ENCODE measurements at places on chromosomes 3 and 15. TPM values are rescaled to one million over a fixed set of nuclear protein-coding genes. Genes with fewer than 3 reads are reported as not detected.

Gene PFN2
- total RNA-seq = 97.1 TPM

Gene ADGRG7
- total RNA-seq = not detected

Gene HYAL1
- 0.14 TPM for total RNA-seq

Gene CCK
- total RNA-seq = 0.42 TPM

Gene MCF2L2
- total RNA-seq = 0.84 TPM

Gene CCDC54
- not detected for total RNA-seq

Gene CYP8B1
- not detected for total RNA-seq

Gene SEMA5B
- 0.21 TPM for total RNA-seq

Gene TM4SF1
- total RNA-seq = 43.0 TPM

Gene GXYLT2
- total RNA-seq = 9.3 TPM

Gene CHCHD6
- 30.1 TPM for total RNA-seq

Gene CYP1A2
- not detected for total RNA-seq

Gene GRM7
- total RNA-seq = 0.62 TPM

GRCh38 chr3:54071601-54072000, 50.8 kb upstream of the CACNA2D3 start:
- DNase-seq = no peak

DNA sequence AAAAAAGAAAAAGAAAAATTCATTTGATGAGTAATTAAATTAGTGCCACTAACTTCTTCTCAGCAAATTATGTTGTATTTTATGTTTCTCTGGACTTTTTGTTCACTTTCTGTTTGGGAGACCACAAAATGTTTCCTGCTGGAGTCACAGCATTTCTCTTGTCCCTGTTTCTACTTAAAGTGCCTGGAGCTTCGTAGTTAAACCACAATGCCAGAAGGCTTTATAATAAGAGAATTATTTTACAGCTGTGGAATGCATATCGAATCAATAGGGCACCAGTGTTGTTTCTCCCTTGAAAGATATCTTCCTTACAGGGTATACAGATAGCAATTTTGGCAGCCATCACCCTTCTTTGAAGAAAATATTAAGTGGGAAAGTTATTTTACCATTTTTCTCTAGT, 3.2 kb downstream of the DTWD1 start:
- no peak for DNase-seq

- no peak for DNase-seq
Observed at GRCh38 chr3:110932567-110932966, 139.0 kb upstream of the NECTIN3 start.

DNA sequence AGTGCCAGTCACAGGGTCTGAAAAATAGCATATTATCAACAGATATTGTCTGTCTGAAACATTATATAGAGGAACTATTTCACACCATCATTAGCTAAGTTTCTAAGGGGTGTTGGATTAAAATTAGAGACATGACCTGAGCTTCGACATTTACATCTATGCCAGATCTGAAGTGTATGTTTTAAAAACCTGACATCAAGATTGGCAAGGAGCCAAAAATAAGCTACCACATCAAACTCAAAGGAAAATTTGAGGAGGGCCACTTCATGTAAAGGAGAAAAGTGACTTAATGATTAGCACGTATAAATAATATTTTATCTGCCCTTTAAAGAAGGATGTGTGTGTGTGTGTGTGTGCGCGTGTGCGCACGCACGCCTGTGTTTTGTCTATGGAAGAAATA, 752.0 kb upstream of the GRM7 start:
- DNase-seq = no peak

GRCh38 chr15:49918121-49918520, 200.9 kb downstream of the ATP8B4 start:
- no peak for DNase-seq

- DNase-seq = no peak
Observed at GRCh38 chr3:182252802-182253201, 540.5 kb upstream of the ATP11B start.

DNA sequence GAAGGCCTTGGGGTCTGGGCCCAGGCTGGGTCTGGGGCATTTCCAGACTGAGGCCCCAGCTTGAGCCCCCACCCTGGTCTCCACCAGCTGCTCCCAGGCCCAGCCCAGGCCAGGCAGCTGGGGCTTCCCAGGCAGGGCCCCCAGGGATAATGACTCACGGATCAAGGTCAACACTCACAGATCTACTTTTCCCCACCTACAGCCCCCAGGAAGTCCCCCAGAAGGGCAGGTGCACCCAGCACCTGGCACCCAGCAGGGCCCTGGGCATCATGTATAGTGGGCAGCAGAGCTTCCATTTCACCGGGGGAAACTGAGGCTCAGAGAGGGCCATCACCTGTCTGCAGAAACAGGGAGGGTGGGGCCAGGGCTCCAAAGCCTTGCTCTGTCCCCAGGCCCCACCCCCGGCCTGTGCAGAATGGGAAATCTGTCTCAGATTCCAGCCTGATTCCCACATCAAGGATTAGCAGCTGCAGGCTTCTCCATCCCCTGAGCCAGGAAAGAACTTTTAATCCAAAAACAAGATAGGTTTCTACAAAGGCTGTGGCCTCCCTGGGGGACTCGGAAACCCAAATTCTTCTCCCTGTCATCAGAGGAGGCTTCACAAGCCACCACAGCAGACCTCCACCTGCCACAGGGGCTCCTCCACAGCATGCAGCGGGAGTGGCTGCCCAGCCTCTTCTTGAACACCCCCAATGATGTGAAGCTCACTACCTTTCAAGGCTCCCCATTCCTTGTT, 49.8 kb downstream of the IQSEC1 start:
- DNase-seq = no peak

DNA sequence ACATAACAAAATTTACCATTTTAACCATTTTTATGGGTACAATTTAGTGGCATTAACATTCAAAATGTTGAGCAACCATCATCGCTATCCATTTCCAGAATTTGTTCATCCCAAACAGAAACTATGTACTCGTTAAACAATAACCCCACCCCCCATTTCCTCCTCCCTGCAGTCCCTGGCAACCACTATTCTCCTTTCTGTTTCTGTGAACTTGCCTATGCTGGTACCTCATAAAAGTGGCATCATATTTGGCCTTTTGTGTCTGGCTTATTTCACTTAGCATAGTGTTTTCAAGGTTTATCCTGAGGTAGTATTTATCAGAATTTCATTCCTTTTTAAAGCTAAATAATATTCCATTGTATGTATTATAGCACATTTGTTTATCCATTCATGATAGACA, 32.4 kb downstream of the C3orf80 start:
- no peak for DNase-seq

- DNase-seq = no peak
Observed at GRCh38 chr3:58234516-58234931, 3.1 kb upstream of the ABHD6 start.

DNA sequence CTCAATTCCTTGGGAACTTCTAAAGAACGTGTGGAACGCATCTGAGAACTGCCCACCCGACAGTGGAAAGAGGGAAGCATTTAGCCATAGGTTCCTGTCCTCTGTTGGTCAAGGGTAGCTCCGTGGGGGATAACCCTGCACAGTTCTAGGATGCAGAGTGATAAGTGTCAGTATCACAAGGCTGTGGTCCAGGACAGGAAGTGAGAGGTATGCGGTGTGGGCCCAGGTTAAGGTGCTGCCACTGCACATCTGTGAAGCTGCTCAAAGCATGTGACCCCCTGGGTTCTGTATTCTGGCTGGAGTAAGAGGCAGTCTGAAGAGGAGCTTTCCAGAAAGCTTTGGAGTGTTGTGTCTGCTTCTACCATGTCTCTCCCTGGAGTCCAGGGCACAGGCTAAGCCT, 51.7 kb upstream of the HES1 start:
- no peak for DNase-seq

GRCh38 chr3:25582242-25582641, 82.5 kb downstream of the TOP2B start:
- DNase-seq = no peak

- no peak for DNase-seq
Observed at GRCh38 chr3:45132568-45133211, 13.5 kb downstream of the CDCP1 start.

GRCh38 chr3:147008886-147009285, 397.5 kb downstream of the ZIC4 start:
- DNase-seq = no peak

DNA sequence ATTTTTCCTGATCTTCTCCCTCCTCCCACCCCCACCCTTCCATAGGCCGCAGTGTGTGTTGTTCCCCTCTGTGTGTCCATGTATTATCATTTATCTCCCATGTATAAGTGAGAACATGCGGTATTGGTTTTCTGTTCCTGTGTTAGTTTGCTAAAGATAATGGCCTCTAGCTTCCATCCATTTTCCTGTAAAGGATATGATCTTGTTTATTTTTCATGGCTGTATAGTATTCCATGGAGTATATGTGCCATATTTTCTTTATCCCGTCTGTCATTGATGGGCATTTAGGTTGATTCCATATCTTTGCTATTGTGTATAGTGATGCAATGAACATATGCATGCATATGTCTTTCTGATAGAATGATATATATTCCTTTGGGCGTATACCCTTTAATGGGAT, 173.3 kb upstream of the NAALADL2 start:
- no peak for DNase-seq

DNA sequence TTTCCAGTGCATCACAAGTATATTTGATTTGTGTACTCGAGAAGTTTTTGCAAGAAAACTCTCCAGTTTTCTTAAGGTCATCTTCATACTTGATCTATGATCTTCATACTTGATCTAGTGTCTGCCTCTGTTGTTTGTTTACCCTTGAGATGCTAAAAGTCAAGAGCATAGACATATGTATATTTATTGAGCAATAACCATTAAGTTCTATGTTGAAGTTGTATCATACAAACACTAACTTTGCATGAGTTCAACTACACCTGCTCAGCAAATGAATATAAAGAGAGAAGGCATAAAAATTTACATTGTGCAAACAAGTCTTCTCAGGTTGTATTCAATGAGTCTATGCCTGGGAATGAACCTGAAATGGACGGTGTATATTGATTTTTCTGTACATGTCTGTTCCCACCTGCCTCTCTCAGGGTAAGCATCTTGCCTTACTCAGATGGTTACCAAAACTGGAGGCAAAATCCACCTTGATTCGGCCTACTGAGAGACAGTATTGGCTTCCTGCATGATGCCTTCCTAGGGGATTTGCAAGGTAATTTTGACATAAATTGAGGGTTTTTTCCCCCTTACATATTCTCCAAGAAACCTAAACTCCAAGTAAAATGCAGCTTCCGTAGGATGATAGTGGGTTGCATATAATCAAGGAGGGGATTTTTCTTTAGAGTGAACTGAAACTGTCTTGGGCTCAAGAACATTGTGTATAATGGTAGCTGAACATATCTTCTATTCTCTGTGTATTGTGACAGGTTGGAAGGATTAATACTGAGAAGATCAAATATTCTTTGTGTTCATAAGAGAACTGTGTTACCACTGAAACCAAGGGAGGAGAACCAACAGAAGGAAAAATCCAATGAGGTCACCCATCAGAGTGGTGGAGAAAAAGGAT, 110.4 kb downstream of the FILIP1L start:
- DNase-seq = no peak

- DNase-seq = no peak
Observed at GRCh38 chr3:183249006-183249718, 3.9 kb upstream of the B3GNT5 start.

DNA sequence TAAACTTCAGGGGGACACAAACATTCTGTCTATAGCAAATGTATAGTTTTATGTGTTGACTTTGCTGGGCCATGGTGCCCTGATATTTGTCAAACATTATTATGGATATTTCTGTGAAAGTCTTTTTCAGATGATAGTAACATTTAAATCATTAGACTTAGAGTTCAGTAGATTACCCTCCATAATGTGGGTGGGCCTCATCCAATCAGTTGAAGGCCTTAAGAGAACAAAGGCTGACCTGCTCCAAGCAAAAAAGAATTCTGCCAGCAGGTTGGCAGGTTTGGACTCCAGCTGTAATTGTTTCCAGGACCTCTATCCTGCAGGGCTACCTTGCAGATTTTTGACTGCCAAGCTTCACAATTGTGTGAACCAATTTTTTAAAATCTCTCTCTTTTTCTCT, 1250.9 kb downstream of the ROBO1 start:
- no peak for DNase-seq

GRCh38 chr3:71725271-71725991, at the start of gene EIF4E3:
Gene EIF4E3, minus strand, starts transcription at chr3:71725402. Its CDS starts 35 bp downstream, at chr3:71725367.
- no peak for DNase-seq

DNA sequence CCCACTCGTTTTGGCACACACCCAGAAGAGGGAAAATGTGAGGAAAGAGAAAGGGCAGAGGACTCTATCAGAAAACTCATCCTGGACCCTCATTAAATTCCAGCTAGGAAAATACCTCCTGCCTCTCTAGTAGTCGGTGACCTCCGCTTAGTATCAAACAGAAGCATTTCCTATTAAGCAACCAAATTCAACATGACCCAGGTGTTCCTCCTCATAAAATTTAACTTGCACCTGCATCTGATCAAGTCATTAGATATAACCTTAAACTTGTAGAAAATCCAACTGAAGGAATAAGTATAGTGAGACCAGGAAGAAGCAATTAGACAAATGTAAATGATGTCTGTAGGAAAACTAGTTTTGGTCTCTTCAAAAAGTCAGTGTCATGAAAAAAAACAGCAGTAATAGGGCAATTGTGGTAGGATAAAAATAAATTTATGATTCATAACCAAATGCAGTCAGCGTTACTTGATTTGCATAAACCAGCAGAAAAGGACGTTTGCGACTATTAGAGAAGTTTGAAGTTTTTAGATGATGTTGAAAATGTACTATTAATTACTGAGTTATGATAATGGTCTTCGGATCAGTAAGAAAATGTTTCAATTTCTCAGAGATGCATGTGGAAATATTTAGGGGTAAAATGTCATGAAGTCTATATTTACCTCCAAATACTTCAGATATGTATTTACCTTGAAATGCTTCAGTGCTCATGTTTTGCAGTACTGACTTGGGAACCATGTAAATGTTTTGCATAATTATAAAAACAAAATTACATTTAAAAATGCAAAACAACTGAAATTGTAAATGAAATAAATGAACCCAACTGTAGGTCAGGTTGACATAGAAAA, 44.6 kb downstream of the LDHAL6B start:
- no peak for DNase-seq

- no peak for DNase-seq
Observed at GRCh38 chr15:100078511-100079220, 263.1 kb downstream of the ADAMTS17 start.

DNA sequence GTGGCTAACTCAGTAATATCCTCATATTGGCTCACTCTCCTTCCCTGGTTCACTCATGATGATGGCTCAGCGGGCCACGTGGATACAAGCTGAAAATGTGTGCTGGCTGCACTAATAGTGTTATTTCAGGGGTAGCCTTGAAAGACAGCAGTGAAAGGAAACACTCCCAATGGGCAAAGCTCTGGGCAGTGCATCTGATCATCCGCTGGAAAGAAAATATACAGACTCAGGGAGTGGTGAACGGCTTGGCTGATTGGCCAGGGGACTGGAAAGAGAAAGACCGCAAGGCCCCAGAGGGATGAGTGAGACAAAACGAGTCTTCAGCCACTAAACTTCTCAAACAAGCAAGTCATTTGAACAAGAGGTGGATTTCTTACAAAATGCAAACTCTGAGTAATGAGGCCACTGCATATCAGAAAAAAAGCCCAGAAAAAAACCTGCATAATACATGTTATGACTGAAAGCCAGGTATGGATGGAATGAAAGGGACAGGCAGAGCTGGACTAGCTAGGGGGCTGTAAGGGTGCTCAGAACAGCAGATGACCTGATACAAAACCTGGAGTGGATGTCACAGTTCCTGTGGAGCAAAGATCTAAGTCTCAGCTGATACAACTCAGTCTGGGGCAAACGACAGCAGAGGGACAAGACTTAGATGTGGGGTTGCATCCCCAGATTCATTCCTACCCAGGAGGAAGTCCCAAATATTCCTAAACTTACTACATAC, 33.3 kb downstream of the CMTM6 start:
- DNase-seq = no peak

Measured in kidney epithelial cell (primary cell).